ENCODE measurements at places on chromosomes 2 and 18. TPM values are rescaled to one million over a fixed set of nuclear protein-coding genes. Genes with fewer than 3 reads are reported as not detected.
A peak's percentile ranks its signal among the peaks of the same experiment; 100 is the strongest.

The SH3RF3 gene
- total RNA-seq, result 8.4 TPM

The HOXD11 gene
- total RNA-seq, result not detected

GRCh38 chr2:85718885-85719492 lies 24.8 kb downstream of the GNLY start:
- DNase-seq, result no peak

GRCh38 chr2:187552381-187552780 lies 1.9 kb downstream of the TFPI start:
- peak; percentile 8 for DNase-seq

DNA sequence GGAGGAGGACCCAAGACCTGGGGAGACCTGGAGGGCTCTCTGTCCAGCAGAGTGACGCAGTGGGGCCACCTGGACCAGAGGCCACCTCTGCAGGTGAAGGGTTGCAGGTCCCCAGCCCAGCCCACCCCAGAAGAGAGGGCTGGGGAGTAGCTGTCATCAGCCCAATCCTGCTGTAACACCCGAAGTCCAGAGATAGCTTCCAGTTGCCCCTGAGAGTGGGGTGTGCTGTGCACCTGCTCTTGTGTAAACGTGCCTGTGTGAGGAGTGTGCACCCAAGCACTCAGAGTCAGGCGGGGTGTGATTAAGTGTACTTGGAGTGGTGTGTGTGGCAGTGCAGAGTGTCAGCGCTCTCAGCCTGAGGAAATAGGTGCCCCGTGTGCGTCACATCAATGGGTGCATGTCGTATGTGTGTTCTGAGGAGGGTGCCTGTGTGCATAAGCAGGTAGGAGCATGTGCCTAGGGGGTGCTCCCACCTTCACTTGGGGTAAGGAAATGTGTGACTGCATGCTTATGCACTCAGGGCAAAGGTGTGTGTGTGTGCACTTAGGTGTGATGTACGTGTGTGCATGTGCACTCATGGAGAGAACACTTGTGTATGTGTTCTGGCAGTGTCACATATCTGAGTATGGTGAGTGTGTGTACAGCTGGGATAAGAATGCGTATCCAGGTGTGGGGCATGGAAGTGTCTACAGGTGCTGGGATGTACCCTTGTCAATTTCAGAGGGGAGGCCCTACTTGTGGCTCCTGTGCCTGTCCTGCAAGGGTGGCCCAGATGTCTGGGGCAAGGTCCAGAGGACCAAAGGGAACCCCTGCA lies 672 bp downstream of the ATP6V1B1 start:
- DNase-seq, result no peak
